ENCODE measurements at places on chromosomes 2 and 18.

- no peak for DNase-seq
Measured at GRCh38 chr2:239498981-239499634, 98.3 kb upstream of the HDAC4 start.

DNA sequence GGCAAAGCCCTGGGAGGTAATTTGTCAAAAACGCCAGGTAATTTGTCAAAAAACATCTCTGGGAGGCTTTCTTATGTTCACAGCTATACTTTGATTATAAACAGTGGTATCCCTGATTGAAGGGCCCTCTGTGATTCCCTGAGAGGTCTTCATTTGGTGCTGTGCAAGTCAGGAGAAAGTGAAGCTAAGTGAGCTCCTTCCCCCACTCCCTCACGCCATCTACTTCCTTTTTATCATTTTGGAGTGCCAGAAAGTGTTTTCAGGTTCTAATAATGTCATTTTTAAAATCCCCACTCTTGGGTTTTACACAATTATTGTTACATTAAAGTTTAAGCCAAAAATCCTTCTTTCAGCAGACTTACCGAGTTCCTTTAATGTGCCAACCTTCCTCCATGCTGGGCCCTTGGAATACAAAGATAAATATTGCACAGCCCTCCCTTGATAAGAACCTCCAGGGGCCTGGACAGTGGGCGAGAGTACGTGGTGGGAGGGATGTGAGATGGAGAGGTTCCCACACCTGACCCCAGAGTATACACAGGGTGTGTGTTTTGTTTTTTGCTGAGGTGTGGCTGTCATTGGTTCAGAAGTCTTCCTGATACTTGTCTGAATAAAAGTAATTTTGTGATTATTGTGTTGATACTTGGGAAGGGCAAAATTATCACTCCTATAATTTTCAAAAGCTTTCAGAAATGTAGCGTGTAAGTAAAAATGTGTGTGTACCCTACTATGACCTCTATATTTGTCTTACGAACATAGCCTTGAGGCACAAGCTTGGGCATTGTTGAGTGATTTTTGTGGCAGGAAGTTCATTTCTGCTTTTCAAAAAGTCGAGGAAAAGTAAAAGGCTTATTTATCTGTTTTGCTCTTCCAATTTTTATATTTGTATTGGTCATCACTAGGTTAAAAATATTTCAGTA lies 8.2 kb downstream of the MAPRE2 start:
- DNase-seq: no peak

- DNase-seq: no peak
Measured at GRCh38 chr18:38698088-38698487, 1132.5 kb upstream of the CELF4 start.

- no peak for DNase-seq
Measured at GRCh38 chr2:17156086-17156485, 362.2 kb downstream of the RAD51AP2 start.

DNA sequence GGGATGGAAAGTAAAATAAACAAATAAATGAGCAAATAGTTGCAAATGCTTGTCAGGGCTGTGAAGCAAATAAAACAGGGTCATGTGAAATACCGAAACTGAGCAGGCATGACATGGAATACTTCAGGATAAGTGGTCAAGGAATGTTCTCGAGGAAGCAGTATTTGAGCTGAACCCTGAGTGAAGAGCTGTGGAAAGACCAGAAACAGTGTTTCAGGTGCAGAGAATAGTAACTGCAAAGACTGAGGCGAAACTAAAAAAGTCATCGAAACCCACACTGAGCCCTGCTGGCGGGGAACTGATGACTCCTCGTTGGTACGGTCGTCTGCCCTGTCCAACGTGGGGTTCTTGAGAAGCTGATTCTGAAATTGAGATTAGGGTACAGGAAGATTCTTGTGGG lies 27.2 kb upstream of the MYCN start:
- no peak for DNase-seq

DNA sequence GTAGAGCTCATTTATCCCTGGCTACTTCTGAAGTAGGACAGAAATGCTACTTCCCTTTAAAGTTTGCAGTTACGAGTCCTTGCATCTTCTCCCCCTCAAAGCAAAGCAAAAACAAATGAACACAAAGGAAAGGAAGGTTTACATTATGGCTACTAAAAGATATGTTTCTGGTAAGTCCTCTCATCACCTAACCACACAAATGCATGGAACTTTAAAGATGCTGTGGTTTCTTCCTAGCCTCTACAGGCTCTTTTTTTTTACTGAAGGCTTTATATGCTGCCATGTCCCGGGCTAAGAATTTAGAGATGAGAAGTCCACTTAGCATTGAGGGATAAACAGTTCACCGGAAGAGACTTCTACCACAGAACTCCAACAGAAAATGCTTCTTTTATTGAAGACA lies 291.2 kb downstream of the SS18 start:
- DNase-seq: no peak

DNA sequence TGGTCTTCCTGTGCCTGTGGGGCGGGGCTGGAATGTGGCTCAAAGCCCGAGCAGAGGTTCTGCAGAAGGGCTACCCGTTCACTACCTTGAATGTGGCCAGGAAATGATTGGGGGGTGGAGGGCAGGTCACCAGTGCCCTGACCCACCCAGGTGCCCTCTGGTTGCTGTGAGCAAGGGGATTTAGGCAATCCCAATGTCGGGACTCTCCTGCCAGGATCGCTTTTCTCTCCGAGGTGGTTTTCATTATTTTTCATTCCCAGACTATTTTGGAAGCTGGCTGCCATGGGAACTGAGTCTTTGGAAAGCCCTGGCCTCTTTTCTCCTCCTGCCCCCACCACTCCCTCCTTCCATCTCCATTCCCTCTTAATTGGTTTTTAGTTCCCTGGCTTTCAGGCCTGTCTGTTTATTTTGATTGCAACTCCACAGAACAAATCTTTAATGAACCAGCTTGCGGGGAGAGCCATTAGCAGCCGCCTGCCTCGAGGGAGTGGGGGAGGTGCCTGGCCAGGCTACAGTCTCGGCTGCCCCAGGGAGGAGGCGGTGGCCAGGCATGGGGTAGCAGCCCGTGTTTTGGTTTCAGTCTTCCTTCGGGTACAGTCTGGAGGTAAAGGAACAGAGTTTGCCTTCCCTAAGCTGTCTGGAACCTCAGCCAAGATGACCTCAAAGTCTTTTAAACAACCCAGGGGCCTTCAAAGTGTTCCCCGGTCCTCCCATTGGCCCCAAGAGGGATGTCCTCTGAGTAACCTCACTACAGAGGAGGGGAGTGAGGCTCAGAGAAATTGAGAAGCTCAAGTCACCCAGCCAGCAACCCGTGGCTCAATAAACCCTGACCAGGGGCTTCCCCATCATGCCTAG lies 114.4 kb upstream of the HAAO start:
- no peak for DNase-seq

DNA sequence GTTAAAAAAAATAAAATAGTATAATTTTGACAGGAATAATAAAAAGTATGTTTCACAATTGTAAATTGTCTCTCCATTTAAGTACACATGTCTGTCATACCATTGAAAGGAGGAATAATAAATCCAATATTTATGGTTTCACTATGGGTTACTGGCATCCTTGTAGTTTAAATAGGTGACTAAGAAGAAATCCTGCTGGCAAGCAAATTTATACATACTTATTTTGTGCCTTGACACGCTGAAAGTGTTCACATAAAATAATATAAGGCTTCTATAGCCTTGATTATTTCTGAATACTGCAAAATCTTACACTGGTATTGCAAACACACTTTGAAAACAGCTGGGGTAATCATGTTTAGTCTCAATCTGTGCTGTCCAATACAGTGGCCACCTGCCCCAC lies 138.3 kb upstream of the ETAA1 start:
- no peak for DNase-seq

DNA sequence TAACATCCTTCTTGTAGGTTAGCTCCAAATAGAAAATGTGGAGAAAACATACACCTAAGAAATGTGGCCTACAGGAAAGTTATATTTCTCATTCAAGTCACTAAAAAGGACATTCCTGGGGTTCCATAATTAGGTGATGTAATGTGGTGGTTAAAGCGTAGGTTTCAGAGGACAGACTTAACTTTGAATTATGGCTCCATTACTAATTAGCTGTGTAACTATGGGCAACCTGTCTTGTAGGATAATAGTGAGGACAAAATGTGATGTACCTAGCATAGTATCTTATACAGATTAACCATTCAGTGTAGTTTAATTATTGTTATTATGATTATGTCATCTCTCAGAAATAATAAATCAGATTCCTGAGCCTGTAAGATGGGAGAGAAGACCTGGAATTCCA lies 602.5 kb downstream of the TSN start:
- no peak for DNase-seq
